ENCODE measurements at places on chromosomes 5 and 9.
A peak's percentile ranks its signal among the peaks of the same experiment; 100 is the strongest.

GRCh38 chr5:4271193-4271592 lies 675.6 kb downstream of the IRX1 start:
- DNase-seq, result no peak

- no peak for DNase-seq
These were observed 146.9 kb upstream of the GNA14 start for GRCh38 chr9:77794985-77795384.

DNA sequence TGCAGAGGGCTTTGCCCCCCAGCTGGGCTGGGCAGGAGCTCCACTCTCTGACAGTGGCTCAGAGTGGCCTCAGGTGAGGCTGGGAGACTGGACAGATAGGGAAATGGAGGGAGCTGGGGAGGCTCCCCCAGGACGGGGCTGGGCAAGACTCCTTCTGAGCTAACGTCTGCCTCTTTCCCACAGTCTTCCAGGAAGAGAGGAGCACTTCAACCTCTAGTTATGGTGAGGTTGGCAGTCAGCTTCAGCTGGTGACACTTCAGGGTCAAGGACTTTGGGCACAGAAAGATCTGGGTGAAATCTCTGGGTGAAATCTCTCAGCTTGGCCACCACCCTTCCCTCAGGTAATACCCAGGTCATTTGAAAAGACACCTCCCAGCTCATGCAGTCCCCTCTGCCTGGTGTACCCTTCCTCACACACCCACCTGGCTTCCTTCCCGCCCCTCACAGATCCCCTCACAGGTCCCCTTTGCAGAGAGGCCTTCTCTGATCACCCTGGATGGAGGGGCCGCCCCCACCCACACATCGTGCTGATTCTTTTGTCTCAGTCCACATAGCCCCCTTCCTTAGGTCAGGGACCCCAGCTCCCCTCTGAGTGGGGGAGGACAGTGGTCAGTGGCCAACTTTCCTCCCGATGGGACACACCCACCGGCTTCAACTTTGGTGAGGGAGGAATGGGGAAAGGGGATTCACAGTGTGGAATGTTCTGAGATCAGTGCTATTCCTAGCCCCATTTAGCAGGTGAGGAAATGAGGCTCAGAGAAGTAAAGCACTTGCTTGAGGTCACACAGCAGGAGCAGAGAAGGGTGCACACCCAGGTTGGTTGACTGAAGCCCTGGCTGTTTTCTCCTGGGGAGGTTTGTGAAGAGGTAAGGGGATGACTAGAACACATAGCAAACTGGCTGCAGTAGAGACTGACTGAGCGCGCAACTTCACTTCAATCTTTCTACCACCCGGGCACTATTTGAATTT lies 15.8 kb upstream of the NEURL1B start:
- no peak for DNase-seq

DNA sequence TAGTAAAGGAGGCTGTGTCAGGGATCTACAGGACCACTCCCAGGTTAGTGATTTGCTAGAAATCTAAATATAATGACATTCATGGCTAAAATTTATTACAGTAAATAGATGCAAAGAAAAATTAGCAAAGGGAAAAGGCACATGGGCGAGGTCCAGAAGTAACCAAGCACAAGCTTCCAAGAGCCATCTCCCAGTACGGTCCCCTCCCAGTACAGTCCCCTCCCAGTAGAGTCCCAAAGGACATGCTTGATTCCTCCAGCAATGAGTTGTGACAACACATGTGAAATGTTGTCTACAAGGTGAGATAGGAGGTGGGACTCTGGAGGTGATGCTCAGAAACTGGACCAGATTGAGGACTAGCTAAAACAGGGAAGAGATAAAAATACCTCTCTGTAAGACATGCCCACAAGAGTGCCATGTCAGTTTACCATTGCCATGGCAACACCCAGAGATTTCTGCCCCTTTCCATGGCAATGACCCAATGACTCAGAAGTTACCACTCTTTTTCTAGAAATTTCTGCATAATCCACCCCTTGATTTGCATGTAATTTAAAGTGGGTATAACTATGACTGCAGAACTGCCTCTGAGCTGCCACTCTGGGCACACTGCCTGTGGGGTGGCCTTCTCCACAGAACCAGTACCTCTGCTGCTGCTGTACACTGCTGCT lies 27.9 kb upstream of the CEMIP2 start:
- no peak for DNase-seq

DNA sequence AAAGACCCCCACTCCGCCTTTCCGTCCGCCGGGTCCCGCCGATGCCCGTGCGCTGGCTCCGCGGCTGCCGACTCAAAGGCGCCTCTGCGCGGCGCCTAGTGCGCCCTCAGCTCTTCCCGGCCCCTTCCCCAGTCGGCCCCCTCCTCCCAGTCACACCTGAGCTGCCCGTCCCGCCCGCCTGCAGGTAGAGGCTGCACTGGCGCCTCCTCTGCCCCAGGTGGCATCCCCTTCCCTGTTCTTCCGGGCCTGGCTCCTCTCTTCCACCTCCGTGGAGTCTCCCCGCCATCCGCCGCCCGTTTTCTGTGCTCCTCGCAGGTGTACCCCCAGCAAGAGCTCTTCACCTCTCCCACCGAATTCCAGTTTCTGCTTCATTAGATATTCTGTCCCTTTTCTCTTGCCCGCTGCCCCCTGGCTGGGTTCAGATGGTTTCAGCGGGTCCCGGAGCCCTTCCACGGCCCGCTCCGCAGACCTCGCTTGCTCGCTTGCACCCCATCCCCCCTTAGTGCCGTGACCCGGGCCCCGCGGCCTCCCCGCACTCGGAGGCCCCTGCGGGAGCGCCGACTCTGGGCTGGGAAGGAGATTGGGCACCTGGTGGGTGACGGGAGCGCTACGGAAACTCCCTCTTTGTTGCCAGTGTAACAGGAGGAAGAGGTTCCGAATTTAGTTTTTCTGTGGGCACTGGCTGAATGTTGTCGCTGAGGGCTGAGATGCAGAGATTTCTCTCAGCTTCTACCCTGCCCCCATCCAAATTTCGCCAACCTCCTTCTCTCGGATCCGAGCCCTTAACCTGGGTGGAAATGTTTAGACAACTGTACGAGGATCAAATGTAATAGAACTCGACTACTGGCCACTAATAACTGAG lies 809 bp downstream of the SLC44A1 start:
- peak; percentile 87 for DNase-seq

GRCh38 chr5:1118738-1119137 lies 6.9 kb upstream of the SLC12A7 start:
- DNase-seq, result peak; percentile 83

GRCh38 chr5:44389090-44389822 lies at the start of gene FGF10:
FGF10 (minus strand) TSS chr5:44389420; CDS start chr5:44388682, 738 bp downstream.
- DNase-seq, result no peak

GRCh38 chr5:375921-376798 lies 54.6 kb downstream of the AHRR start:
- DNase-seq, result no peak

- DNase-seq, result no peak
These were observed 237.5 kb upstream of the ADRA1B start for GRCh38 chr5:159678657-159679392.

- no peak for DNase-seq
These were observed 40.7 kb downstream of the HRH2 start for GRCh38 chr5:175698401-175699115.

DNA sequence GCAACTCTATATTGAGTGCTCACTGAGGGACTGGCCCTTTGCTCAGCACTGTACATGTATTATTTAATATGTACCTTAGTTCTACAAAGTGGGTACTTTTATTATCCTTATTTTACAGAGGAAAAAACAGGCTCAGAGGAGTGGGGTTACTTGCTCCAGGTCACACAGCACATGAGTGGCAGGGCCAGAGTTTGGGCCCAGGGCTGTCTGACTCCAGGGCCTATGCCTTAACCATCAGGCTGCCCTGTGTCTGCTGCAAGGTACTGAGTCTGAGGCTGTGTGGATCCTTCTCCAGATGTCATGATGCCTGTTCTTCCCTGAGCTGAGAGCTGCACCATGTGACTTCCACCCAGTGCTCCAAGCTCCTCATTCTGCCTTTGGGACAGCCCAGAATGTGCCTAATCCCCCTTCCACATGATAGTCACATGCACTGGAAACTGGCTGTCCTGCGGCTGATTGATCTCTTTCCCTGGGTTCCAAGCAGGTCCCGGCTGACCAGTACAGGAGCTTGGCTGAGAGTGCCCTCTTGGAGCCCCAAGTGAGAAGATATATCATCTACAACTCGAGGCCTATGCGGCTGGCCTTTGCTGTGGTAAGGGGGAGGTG lies 15.4 kb downstream of the TMEM268 start:
- no peak for DNase-seq

GRCh38 chr9:90974643-90975245 lies 173.1 kb downstream of the SYK start:
- DNase-seq, result no peak

- no peak for DNase-seq
These were observed 265.2 kb downstream of the GADD45G start for GRCh38 chr9:89869793-89870580.
